ENCODE measurements at places on chromosomes 3 and 15. TPM values are rescaled to one million over a fixed set of nuclear protein-coding genes. Genes with fewer than 3 reads are reported as not detected.
A peak's percentile ranks its signal among the peaks of the same experiment; 100 is the strongest.

MTHFS gene
- total RNA-seq, result 13.9 TPM

CGNL1 gene
- total RNA-seq, result 25.7 TPM

LINGO1 gene
- total RNA-seq, result 0.13 TPM

DYNLT2B gene
- total RNA-seq, result 6.1 TPM

- no peak for DNase-seq
Measured at GRCh38 chr3:76025561-76025960, 240.2 kb upstream of the ZNF717 start.

DNA sequence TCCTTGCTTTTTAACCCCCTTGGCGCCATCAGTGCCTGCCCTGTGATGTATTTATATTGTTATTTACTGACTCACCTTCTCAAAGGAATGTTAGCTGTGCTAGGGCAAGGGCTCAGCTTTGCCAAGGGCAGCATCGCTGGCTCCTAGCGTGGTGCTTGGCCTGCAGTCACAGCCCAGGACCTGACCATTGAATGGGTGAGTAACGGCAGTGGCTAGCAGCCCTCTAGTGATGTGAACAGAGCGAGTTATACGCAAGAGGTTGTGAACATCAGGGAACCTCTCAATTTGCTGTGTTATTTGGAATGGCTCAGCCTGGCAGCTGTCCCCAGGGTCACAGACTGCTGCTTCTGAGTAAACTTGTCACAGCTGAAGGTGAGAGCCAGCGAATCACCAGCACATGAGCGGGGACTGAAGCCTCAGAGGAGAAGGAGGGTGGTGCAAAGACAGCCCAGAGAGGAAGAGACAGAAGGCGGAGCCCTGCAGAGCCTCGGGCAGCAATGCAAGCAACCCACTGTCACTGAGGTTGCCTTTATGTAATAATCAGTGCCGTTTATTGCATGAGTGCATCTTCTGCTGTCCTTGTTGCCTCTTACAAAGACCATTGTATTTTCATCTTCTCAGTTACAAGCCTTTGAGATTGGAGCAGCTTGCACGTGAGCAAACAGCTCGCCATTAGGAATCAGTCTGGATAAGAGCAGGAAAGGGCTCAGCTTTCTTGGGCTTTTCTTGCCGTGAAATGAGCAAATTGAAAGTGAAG, 158.3 kb downstream of the SLCO3A1 start:
- no peak for DNase-seq

GRCh38 chr3:128322030-128323022, 144.4 kb downstream of the DNAJB8 start:
- peak; percentile 60 for DNase-seq

GRCh38 chr3:161854232-161854771, 357.7 kb downstream of the OTOL1 start:
- no peak for DNase-seq

GRCh38 chr15:51935466-51936104, 36.0 kb downstream of the LEO1 start:
- no peak for DNase-seq

DNA sequence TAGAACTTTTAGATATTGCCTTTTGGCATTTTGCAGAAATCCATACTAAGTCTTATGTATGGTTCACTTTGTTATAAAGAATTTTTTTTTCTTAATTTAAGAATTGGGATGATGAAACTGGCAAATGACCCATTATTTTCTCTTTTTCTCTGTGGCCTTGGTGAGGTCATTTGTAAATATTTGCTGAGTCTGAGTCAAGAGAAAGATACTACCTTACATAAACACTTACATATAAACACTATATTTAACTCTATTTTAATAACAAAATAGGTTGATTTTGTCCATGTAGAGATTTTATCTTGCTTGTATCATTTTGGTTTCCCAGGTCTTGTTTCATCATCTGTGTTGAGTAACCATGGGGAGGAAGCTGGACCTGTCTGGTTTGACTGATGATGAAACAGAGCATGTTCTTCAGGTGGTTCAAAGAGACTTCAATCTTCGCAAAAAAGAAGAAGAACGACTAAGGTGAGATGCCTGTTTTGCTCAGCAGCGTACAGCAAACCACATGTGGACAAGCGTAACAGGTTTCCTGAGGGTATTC, 91.1 kb downstream of the MYRIP start:
- DNase-seq, result no peak

GRCh38 chr3:189133768-189134167, 38.0 kb upstream of the TPRG1 start:
- DNase-seq, result no peak

GRCh38 chr3:98563661-98564281, 29.6 kb downstream of the CPOX start:
- no peak for DNase-seq

GRCh38 chr3:10025205-10026083, 793 bp upstream of the FANCD2 start:
- no peak for DNase-seq

GRCh38 chr15:92958105-92958504, 58.0 kb downstream of the CHD2 start:
- DNase-seq, result no peak

DNA sequence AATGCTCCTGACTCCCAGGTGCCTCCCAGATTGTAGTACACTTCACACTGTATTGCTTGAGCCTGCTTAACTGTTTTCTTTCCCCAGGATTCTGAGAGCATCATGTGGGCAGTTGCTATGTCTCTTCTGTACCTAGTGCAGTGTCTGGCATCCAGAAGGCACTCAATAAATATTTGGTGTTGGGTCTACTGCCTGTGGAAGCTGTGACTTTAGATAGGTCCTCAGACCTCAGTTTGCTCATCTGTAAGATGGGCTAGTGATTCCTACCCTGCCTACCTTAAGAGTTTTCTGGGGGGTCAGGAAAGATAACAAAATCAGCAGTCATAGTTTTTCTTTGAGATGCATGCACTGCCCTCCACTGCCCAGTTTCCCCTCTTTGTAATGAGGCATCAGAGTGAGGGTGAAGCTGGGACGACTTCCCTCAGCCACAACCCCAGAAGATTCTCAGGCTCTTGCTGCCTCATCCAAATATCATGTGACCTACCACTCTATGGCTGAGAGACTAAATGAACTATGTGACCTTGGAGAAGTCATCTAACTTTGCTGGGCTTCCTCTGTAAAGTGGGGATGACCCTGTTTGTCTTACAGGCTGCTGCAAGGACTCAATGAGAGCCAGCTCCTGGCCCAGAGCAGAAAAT, 50.4 kb downstream of the ATP2B2 start:
- DNase-seq, result no peak

- DNase-seq, result no peak
Measured at GRCh38 chr3:56851966-56852884, 50.5 kb upstream of the ARHGEF3 start.

DNA sequence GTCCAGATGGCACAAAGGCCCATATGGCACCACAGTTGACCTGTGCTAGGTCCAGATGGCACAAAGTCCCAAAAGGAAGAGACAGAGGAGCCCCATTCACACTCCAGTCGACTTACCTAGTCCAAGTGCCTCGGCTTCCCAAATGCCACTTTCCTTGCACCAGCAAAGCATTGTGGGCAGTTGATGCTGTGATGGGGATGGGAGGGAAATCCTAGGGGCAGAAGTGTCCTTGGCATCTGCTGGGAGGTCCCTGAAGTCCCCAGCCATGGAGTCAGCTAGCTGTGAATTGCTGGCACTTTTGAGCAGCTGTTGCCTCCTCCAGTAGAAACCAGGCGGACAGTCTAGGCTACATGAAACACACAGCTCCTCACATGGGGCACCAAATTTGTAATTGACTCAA, 60.3 kb upstream of the SIAH2 start:
- no peak for DNase-seq

- DNase-seq, result no peak
Measured at GRCh38 chr3:178567611-178568010, 31.4 kb downstream of the KCNMB2 start.

GRCh38 chr3:122576174-122576940, 1.1 kb upstream of the PARP15 start:
- DNase-seq, result no peak
